ENCODE measurements at places on chromosomes 2 and 18. TPM values are rescaled to one million over a fixed set of nuclear protein-coding genes. Genes with fewer than 3 reads are reported as not detected.

The SIX3 gene
- not detected for total RNA-seq

The C1GALT1C1L gene
- total RNA-seq: 2.0 TPM

The EVA1A gene
- total RNA-seq: 10.4 TPM

The C2orf80 gene
- not detected for total RNA-seq

The LONRF2 gene
- total RNA-seq: 5.1 TPM

The SNED1 gene
- 35.2 TPM for total RNA-seq

The CD8B2 gene
- total RNA-seq: under 0.01 TPM

The SERPINB11 gene
- not detected for total RNA-seq

The ANKRD53 gene
- total RNA-seq: 2.8 TPM

The NDUFS1 gene
- 55.1 TPM for total RNA-seq

The RSAD2 gene
- 2.9 TPM for total RNA-seq

The SLC35G4 gene
- total RNA-seq: not detected
